ENCODE measurements at places on chromosomes 7 and 10.

DNA sequence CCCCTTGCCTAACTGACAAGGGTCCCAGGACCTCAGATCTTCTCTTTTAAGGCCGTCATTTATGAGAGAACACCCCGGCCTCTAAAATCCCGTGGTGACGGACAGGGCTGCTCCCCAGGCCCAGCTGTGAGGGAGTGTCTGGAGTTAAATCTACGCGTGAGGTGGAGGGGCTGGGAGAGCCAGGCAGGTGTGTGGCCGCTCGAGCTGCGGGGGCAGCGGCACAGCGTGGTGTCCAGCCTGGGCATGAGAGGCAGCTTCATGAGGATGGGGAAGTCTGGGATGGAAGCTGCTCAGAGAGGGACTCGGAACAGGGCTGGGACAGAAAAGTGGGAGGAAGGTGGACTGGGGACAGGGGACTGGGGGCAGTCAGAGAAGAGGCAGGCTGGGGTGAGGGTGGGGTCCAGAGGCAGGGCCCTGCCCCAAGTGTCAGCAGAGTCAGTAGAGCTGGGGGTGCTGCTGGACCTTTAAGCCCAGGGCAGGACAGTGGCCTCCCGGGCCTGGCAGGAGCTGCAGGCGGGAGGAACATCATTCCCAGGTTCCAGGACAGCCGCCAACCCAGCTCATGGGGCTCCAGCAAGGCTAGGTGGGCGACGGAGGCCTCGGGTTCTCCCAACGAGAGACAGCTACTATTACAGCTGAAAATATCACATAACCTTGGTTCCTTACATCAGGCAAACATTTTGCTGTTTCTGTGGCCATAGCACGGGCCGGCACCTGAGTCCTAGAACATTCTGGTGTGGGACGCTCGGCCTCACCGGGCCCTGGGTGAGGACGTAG, 55.2 kb downstream of the JAKMIP3 start:
- H3K4me1 ChIP-seq = no peaks in the 10 kb centered on the region
- no peak overlapping the region for H3K27ac ChIP-seq
- no peaks in the 10 kb centered on the region for H3K36me3 ChIP-seq
- no peak overlapping the region for H3K4me3 ChIP-seq

GRCh38 chr10:98446151-98446660, 529 bp downstream of the HPS1 start:
- peak; percentile 23 for DNase-seq
- H3K27ac ChIP-seq = peak overlapping the region; percentile 88
- H3K4me1 ChIP-seq = peaks cover 21% of the 10 kb centered on the region
- peak overlapping the region; percentile 87 for H3K4me3 ChIP-seq

- no peak overlapping the region for H3K27ac ChIP-seq
- DNase-seq = no peak
- H3K4me3 ChIP-seq = no peak overlapping the region
- H3K36me3 ChIP-seq = no peaks in the 10 kb centered on the region
Measured at GRCh38 chr10:122078965-122079795, 90.2 kb downstream of the TACC2 start.

GRCh38 chr10:100006243-100006886, 3.4 kb downstream of the DNMBP start:
- no peaks in the 10 kb centered on the region for H3K27me3 ChIP-seq
- H3K4me1 ChIP-seq = peaks cover 10% of the 10 kb centered on the region
- H3K27ac ChIP-seq = no peak overlapping the region
- no peaks in the 10 kb centered on the region for H3K36me3 ChIP-seq

DNA sequence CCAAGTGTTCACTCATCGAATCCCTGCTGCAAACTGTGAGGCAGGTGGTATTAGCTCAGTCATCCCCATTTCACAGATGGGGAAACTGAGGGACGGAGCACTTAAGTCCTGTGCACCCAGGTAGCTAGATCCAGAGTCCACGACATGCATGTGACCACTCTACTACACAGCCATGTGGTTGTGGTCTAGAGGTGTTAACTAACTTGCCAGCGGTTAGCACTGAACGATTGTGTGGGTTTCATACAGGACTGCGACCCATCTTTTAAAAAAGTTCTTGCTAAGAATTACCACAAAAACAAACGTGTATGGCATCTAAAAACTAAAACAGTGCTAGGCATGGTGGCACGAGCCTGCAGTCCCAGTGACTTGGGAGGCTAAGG, 16.1 kb upstream of the ABCC2 start:
- no peaks in the 10 kb centered on the region for H3K4me1 ChIP-seq
- DNase-seq = no peak
- H3K27me3 ChIP-seq = no peaks in the 10 kb centered on the region
- H3K4me3 ChIP-seq = no peak overlapping the region
- H3K36me3 ChIP-seq = no peaks in the 10 kb centered on the region
- no peak overlapping the region for H3K27ac ChIP-seq

GRCh38 chr10:75407713-75408508, 6.3 kb upstream of the ZNF503 start:
- no peaks in the 10 kb centered on the region for H3K36me3 ChIP-seq
- H3K27me3 ChIP-seq = peaks cover 14% of the 10 kb centered on the region
- peaks cover 17% of the 10 kb centered on the region for H3K4me1 ChIP-seq
- H3K27ac ChIP-seq = no peak overlapping the region

GRCh38 chr10:74898201-74898976, 72.0 kb downstream of the KAT6B start:
- no peaks in the 10 kb centered on the region for H3K36me3 ChIP-seq
- no peak overlapping the region for H3K27ac ChIP-seq
- no peaks in the 10 kb centered on the region for H3K27me3 ChIP-seq
- peaks cover 9% of the 10 kb centered on the region for H3K4me1 ChIP-seq

GRCh38 chr7:8068892-8069686, 100.5 kb downstream of the GLCCI1 start:
- peaks cover 20% of the 10 kb centered on the region for H3K4me1 ChIP-seq
- H3K4me3 ChIP-seq = no peak overlapping the region
- no peak for DNase-seq
- H3K27ac ChIP-seq = no peak overlapping the region
- no peaks in the 10 kb centered on the region for H3K27me3 ChIP-seq

GRCh38 chr7:139125657-139126056, 16.1 kb upstream of the ZC3HAV1 start:
- H3K27me3 ChIP-seq = no peaks in the 10 kb centered on the region
- DNase-seq = no peak
- H3K36me3 ChIP-seq = no peaks in the 10 kb centered on the region
- no peak overlapping the region for H3K27ac ChIP-seq
- peaks cover 13% of the 10 kb centered on the region for H3K4me1 ChIP-seq

DNA sequence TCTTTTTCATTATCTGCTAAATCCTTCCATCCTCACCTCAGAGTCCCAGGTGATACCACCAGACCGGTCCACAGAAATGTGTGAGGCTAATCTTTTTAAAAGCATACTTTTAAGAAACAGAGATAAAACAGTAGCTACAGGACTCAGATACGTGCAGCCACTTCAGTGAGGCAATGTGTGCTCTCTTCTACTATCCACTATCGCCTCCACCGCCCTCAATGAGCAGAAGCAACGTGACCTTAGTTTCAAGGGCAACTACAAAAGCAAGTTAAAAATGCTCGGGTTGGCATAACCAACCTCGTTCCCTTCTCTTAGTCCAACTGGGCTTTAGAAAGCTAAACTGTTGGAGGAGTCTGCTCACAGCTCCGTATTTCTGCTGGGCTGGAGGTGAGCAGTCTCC, 4.2 kb downstream of the FGFR2 start:
- no peaks in the 10 kb centered on the region for H3K36me3 ChIP-seq
- no peak for DNase-seq

DNA sequence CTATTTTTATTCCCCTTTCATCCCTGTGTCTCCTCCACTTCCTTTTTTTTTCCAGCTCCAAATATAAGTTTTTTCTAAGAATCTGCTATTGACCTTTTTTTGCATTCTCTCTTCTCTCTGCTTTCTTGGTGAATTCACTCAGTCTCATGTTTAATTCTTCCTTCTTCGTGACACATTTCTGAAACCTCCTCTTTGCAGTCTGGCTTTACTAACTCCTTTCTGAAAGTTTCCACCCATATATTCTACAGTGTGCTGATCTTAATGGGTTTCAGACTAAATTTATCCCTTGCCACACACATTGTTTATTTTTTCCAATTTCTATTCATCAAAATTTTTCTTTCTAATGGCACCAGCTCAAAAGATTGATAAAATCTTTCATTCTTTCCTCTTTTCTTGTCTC, 47.8 kb upstream of the CALD1 start:
- no peaks in the 10 kb centered on the region for H3K36me3 ChIP-seq
- H3K4me1 ChIP-seq = no peaks in the 10 kb centered on the region
- H3K4me3 ChIP-seq = no peak overlapping the region
- H3K27ac ChIP-seq = no peak overlapping the region
- no peak for DNase-seq

DNA sequence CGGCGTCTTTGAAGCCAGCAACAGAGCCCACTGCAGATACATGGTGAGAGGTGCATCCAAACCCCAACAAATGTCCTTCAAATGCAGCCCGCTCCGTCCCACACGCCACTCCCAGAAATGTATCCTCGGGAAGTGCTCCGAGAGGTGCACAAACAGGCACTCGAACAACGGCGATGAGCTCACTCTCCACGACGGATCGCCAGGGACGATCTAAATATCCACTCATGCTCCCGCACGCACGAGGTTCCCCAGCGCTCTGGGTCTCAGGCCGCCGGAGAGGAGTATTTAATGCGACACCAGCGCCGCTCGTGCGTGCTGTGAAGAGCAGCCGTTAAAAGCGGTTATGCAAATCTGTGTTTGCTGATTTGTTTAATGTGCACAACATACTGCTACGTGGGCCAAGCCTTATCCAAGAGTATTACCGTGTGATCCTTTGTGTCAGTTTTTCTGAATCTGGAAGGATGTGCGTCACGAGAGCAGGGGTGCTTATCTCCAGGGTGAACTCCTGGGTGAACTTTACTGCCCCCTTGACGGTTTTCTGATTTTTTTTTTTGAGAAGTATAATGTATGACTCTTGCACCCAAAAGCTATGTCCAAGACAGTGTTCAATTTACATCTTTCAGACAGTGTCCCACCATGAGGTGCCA, 48.5 kb upstream of the PPP2R2D start:
- no peak overlapping the region for H3K4me3 ChIP-seq
- no peaks in the 10 kb centered on the region for H3K4me1 ChIP-seq
- no peaks in the 10 kb centered on the region for H3K36me3 ChIP-seq
- no peak for DNase-seq

GRCh38 chr7:106523482-106523881, 137.5 kb downstream of the CCDC71L start:
- no peak overlapping the region for H3K27ac ChIP-seq
- no peaks in the 10 kb centered on the region for H3K4me1 ChIP-seq
- H3K27me3 ChIP-seq = no peaks in the 10 kb centered on the region
- H3K4me3 ChIP-seq = no peak overlapping the region
- no peaks in the 10 kb centered on the region for H3K36me3 ChIP-seq

DNA sequence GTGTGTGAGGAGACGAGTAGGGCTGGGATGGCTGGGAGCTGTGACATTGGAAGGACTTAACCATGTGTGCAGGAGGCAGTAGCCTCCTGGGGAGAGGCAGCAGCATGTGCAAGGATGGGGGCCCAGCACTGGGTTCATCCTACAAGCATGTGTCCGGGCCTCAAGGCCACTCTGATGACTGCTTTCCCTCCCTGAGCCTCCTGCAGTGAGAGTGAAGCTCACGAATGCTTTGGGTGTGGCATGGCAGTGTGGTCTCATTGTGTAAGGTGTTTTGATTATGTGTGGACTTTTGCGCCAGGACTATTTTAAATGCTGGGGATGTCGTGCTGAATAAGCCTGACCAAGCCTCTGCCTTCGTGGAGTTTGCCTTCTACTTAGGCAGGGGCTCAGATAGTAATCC, 122.0 kb upstream of the INSYN2A start:
- H3K36me3 ChIP-seq = no peaks in the 10 kb centered on the region
- no peak overlapping the region for H3K27ac ChIP-seq
- no peak for DNase-seq
- no peaks in the 10 kb centered on the region for H3K4me1 ChIP-seq
- no peaks in the 10 kb centered on the region for H3K27me3 ChIP-seq
- no peak overlapping the region for H3K4me3 ChIP-seq

GRCh38 chr10:42971251-42971599, 105.6 kb upstream of the RET start:
- no peak for DNase-seq
- H3K27ac ChIP-seq = no peak overlapping the region
- no peak overlapping the region for H3K4me3 ChIP-seq
- no peaks in the 10 kb centered on the region for H3K4me1 ChIP-seq

GRCh38 chr7:116169060-116169459, 41.3 kb upstream of the TES start:
- H3K27me3 ChIP-seq = no peaks in the 10 kb centered on the region
- no peaks in the 10 kb centered on the region for H3K4me1 ChIP-seq
- no peak overlapping the region for H3K27ac ChIP-seq

Measured in naive thymus-derived CD4-positive, alpha-beta T cell (primary cell).